SJSA1 (cell line): ENCODE measurements at places on chromosomes 11 and 22. TPM values are rescaled to one million over a fixed set of nuclear protein-coding genes. Genes with fewer than 3 reads are reported as not detected.

- peak overlapping the region; percentile 98 for H3K27ac ChIP-seq
- no peaks in the 10 kb centered on the region for H3K27me3 ChIP-seq
- no peaks in the 10 kb centered on the region for H3K36me3 ChIP-seq
- peak; percentile 77 for DNase-seq
- peaks cover 42% of the 10 kb centered on the region for H3K4me1 ChIP-seq
Measured at GRCh38 chr11:1150769-1151365, 6.9 kb upstream of the MUC5AC start.

GRCh38 chr11:87966694-87967093 lies 208.5 kb downstream of the RAB38 start:
- H3K4me3 ChIP-seq: no peak overlapping the region
- H3K27ac ChIP-seq: no peak overlapping the region
- H3K27me3 ChIP-seq: no peaks in the 10 kb centered on the region

- peaks cover 4% of the 10 kb centered on the region; the same call in 1 of the 2 replicates for H3K27me3 ChIP-seq
- no peak for DNase-seq
Measured at GRCh38 chr22:37176464-37177061, 11.5 kb downstream of the C1QTNF6 start.

- peak overlapping the region; percentile 92 for H3K4me3 ChIP-seq
- no peak for DNase-seq
Measured at GRCh38 chr22:42268852-42269410, 1.5 kb downstream of the TCF20 start.

ASRGL1 gene
- total RNA-seq: 0.81 and 4.8 TPM in 2 replicates

MMP1 gene
- total RNA-seq: 0.29 and 1.1 TPM in 2 replicates
